ENCODE measurements at places on chromosomes 7 and 10. TPM values are rescaled to one million over a fixed set of nuclear protein-coding genes. Genes with fewer than 3 reads are reported as not detected.

DNA sequence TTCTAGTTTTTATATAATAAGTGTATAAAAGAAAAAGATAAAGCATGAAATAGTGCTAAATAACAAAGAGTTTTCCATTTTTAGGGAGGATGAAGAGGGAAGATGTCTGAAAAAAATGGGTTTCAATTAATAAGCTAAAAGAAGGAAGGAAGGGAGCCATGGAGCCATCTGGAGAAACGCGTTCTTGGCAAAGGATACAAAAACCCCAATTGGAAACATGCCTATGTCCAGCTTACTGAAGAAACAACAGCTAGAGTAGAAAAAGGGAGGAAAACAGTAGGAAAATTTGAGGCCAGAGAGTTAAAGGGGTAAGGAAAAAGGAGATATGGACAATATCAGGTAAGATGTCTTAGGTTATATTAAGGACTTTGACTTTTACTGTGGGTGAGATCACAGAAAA lies 416.2 kb upstream of the GHITM start:
- no peak for DNase-seq

GRCh38 chr7:151579644-151580043 lies 59.9 kb upstream of the RHEB start:
- DNase-seq = no peak

ANKIB1 gene
- total RNA-seq = 42.5 TPM

TLX1 gene
- not detected for total RNA-seq

DNA sequence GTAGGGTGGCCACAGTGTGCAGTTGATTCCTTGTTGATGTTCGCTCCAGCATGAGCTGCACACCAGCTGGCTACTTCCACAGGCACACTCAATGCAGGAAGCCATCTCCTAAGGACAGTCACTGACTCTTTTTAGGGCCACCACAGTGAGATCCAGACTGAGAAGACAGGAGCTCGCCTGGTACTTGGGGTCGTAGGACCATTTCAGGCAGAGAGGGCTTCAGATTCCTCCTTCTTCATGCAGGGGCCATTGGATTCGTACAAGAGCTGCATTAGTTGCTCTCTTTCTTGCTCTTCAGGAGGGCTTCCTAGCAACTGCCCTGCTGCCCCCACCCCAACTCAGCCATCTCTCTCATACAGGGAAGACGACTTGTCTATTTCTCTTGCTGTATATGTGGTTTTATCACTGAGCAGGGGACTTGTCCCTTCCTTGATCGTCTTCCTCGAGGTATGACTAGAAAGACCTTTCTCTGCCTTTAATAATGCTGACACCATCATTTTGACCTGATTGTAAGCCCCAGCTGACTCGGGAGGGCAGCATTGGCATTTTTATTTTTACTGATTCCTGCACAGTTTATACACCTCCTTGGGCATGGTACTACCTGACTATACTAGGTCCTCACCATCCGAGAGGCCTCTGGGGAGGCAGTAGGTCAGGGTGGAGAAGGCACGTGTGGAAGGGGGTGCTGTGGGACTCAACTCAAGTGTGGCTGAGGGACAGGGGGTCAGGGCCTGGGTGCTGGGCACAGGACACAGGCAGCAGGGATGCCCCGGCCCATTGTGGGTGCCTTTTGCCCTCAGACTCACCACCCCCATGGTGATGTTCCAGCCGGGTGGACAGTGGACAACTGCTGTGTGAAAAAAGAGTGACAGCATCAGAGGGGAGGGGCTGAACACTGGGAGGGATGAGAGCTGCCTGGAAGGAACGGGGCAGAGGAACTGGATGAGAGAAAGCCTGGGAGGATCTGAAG lies 136.7 kb upstream of the ZNF746 start:
- DNase-seq = no peak

- no peak for DNase-seq
Measured at GRCh38 chr10:111221682-111222480, 145.1 kb downstream of the ADRA2A start.

DNA sequence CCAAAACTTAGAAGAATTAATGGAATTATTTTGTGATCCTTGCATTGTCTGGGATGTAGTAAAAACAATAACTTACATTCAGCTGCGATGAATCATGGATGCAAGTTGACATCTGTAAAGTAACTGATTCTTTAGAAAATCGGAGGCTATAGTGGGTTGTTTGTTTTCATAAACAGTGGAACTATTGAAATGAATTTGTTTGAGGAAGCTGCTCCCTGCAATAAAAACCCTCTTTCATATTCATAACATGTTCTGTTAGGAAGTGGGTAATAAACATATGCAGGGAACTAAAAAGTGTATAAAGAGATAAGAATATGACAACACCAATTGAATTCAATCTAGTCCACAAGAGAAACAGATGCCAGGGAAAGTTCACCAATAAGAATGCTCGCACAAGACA lies 53.6 kb downstream of the AGMO start:
- DNase-seq = no peak

ZC3HAV1L gene
- 1.6 TPM for total RNA-seq

DNA2 gene
- 8.1 TPM for total RNA-seq

- DNase-seq = no peak
Measured at GRCh38 chr10:71368176-71368575, 28.5 kb upstream of the CDH23 start.

DNA sequence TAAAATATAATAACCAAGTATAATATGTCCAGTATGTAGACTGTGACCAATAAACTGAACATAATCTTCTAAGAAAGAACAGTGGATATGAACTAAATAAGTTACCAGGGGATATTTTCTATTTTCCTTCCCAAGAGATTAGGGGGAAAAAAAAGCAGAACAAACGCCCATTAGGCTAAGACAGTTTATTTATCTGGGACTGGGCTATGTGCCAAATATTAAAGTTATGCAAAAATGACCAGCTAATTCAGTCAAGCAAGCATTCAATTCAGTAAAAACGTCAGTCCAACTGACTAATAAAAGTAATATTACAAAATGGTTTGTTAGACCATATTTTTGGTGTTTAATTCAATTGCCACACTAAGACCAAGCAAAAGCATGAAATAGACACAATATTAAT lies 122.2 kb downstream of the TSPAN12 start:
- DNase-seq = no peak

ADAP1 gene
- 9.4 TPM for total RNA-seq

GRCh38 chr10:6232846-6233724 lies 30.4 kb downstream of the PFKFB3 start:
- no peak for DNase-seq

GRCh38 chr7:128206017-128206746 lies 34.9 kb upstream of the LEP start:
- no peak for DNase-seq

DPYSL4 gene
- total RNA-seq = 0.78 TPM

GPR15LG gene
- total RNA-seq = not detected

- no peak for DNase-seq
Measured at GRCh38 chr7:67725423-67725822, 728.8 kb downstream of the TYW1 start.

DNA sequence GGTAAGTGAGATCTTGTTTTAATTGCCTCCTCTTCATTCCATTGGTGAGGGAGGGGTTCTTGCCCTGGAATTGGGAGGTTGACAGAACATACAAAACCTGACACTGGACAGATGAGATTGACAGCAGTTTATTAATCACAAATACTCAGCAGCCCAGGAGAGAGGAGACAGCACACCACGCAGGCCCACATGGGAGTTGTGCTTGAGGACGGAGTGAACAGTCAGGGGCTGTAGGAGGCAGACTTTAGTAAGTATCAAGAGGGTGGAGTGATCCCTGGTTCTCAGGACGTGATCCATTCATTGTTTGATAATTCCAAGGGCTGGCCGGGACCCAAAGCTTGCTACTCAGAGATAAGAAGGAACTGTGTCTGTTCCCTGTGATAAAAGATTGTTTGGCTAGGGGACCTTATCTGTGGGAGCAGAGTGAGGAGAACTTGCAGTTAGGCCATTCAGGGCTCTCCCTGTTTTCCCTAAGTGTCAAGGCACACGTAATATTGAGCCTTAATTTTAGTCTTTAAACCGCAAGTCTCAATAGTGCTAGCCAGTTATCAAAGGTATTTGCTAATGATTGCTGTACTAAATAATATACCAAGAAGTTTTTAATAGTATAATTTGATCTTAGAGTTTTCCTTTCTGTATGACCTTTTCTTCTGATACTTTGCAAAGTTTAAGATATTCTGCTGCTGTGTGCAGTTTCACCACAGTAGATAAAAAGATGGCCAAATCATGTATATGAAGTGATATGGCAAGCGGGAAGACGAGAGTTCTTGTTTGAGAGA lies 14.5 kb downstream of the CAPZA2 start:
- DNase-seq = no peak

GRCh38 chr7:29538389-29538788 lies 25.2 kb upstream of the PRR15 start:
- no peak for DNase-seq

DNA sequence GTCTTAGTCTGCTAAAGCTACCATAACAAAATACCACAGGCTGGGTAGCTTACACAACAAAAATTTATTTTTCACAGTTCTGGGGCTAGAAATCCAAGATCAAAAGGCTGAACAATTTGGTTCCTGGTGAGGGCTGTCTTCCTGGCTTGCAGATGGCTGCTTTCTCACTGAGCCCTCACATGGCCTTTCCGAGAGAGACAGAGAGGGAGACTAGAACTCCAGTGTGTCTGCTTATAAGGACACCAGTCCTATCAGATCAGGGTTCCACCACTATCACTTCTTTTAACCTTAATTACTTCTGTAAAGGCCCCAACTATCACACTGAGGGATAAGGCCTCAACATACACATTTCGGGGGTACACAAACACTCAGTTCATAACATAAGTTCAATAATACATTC lies 527.4 kb upstream of the VSTM2A start:
- no peak for DNase-seq

UNC5B gene
- not detected for total RNA-seq

- DNase-seq = no peak
Measured at GRCh38 chr10:6558272-6558671, 21.8 kb downstream of the PRKCQ start.

GRCh38 chr7:71131256-71132126 lies 453 bp upstream of the GALNT17 start:
- no peak for DNase-seq

DPCD gene
- total RNA-seq = 2.9 TPM

- DNase-seq = no peak
Measured at GRCh38 chr7:46554688-46555422, 633.8 kb upstream of the IGFBP3 start.
